ENCODE measurements at places on chromosomes 6 and 20. TPM values are rescaled to one million over a fixed set of nuclear protein-coding genes. Genes with fewer than 3 reads are reported as not detected.
A peak's percentile ranks its signal among the peaks of the same experiment; 100 is the strongest.

GRCh38 chr6:3392930-3393835 is 63.7 kb downstream of the SLC22A23 start:
- H3K36me3 ChIP-seq, result no peaks in the 10 kb centered on the region
- H3K27me3 ChIP-seq, result no peaks in the 10 kb centered on the region
- no peak overlapping the region for H3K4me3 ChIP-seq
- H3K27ac ChIP-seq, result no peak overlapping the region
- no peaks in the 10 kb centered on the region for H3K4me1 ChIP-seq
- no peak for DNase-seq

- no peaks in the 10 kb centered on the region for H3K36me3 ChIP-seq
- H3K4me3 ChIP-seq, result no peak overlapping the region
Observed at GRCh38 chr6:106731144-106731842, 101.9 kb downstream of the QRSL1 start.

The BEND6 gene
- total RNA-seq, result not detected

The NR2E1 gene
- not detected for total RNA-seq

DNA sequence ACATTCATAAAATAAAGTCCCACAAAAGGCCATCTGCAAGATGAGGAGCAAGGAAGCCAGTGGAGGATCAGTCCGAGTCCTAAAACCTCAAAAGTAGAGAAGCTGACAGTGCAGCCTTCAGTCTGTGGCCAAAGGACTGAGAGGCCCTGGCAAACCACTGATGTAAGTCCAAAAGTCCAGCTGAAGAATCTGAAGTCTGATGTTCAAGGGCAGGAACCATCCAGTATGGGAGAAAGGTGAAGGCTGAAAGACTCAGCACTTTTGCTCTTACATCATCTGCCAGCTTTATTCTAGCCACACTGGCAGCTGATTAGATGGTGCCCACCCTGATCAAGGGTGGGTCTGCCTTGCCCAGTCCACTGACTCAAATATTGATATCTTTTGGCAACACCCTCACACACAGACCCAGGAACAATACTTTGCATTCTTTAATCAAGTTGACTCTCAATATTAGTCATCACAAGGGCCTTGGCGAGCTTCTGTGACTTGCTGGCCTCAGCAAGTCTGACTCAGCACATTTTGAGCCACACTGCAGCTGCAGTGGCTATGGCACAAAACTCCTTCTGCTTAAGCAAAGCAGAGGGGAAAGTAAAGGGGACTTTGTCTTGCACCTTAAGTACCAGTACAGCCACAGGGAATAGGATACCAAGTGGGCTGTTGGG is 1370.3 kb upstream of the CITED2 start:
- DNase-seq, result no peak
- H3K36me3 ChIP-seq, result peaks cover 2% of the 10 kb centered on the region
- no peaks in the 10 kb centered on the region for H3K27me3 ChIP-seq
- no peaks in the 10 kb centered on the region for H3K4me1 ChIP-seq
- no peak overlapping the region for H3K27ac ChIP-seq

The B4GALT5 gene
- total RNA-seq, result 21.4 TPM

GRCh38 chr6:34243901-34244884 is 4.6 kb downstream of the SMIM29 start:
- peak; percentile 85 for DNase-seq
- H3K27me3 ChIP-seq, result no peaks in the 10 kb centered on the region
- peaks cover 61% of the 10 kb centered on the region for H3K36me3 ChIP-seq

- H3K27me3 ChIP-seq, result no peaks in the 10 kb centered on the region
- H3K27ac ChIP-seq, result no peak overlapping the region
- no peak overlapping the region for H3K4me3 ChIP-seq
- H3K36me3 ChIP-seq, result no peaks in the 10 kb centered on the region
- DNase-seq, result no peak
Observed at GRCh38 chr20:20446425-20447015, 78.6 kb downstream of the INSM1 start.

DNA sequence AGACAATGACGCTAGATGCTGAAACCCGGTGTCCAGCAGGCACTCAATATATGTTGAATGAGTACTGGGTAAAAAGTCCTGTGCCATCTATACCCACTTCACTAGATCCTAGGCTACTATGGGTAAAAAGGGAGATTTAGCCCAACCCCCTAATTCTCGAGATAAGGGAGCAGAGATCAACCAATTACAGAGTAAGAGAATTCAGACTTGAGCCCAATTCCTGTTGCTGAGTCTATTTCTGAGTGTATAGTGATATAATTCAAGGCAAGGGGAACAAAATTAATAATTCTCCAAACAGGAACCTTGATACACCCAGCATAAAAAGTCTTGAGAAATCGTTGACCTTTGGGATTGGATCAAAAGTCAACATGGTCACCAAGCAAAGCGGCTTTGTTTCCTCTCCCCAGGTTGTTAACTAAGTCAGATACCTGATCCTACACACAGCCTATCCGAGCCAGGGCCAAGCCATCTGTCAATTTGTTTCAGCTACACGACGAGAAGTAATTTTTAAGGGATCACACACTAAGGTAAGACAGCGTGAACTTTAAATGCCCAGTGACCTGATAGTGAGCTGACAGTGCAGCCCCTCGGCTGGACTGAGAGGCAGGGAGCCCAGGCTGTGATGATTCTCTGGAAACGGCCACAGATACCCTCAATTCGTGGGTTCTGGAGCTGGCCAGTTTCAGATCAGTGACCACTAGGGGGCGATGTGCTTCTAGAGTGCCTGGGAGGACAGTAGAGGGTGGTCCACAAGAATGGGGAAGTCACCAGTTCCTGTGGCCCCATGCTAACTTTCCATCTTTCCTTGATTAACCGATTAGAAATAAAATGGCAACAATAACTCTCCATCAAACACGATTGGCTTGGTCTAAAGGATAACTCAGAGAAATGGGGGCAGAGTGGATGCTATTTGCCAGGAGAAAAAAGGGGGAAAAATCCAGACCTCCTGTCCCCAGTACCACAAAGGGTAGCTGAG is 46.2 kb downstream of the SLC22A23 start:
- peaks cover 5% of the 10 kb centered on the region for H3K4me1 ChIP-seq
- H3K36me3 ChIP-seq, result no peaks in the 10 kb centered on the region
- DNase-seq, result peak; percentile 67
- H3K27me3 ChIP-seq, result no peaks in the 10 kb centered on the region

The OTOR gene
- total RNA-seq, result not detected

GRCh38 chr20:50310673-50311051 is 120.0 kb downstream of the CEBPB start:
- no peak overlapping the region for H3K4me3 ChIP-seq

DNA sequence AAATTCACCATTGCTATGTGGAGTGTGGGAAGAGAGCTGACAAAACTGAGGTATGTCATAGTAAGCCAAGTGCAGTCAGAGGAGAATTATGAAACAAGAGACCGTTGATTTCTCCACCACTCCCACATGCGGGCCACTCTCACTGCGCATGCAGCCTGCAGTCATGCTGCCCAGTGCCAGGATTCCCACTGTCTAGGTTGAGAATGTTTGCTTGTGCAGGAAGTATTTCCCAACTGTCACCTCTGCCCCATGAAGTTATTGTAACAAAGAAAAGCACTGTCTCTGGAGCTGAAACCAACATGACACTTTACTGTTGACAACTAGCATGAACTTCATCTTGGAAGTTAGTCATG is 18.7 kb upstream of the SFT2D1 start:
- H3K27ac ChIP-seq, result no peak overlapping the region
- peaks cover 11% of the 10 kb centered on the region for H3K36me3 ChIP-seq
- no peak overlapping the region for H3K4me3 ChIP-seq
- no peaks in the 10 kb centered on the region for H3K4me1 ChIP-seq
- H3K27me3 ChIP-seq, result peaks cover 14% of the 10 kb centered on the region

DNA sequence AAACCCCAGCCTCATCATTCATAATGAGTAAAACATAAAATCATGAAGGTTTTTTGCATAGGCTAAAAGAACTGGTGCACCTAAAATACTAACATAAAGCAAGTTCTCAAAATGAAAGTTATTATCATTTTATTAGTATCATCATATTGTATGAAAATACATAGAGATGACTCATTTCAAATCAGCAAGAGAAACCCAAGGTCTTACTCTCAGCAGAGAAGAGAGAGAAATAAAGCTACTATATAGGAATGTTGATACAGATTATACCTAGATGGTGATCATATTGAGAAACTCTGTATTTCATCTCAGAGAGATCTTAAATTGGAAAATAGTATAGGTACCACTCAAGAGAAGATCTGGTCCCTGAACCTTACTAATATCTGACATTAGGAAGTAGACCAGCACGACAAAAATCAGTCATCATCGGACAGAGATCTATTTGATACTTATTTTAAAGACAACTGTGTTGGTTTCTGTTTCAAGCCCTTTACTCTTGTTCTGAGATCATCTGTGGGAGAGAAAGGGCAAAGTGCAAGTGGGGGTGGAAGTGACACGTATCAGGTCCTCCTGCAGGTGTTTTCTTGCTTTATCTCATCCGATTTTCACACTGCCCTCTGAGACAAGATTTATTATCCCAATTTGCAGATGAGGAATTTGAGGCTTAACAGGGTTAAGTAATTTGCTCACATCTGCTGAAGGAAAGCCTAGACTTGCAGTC is 532.3 kb downstream of the MAFB start:
- H3K27ac ChIP-seq, result no peak overlapping the region
- no peaks in the 10 kb centered on the region for H3K4me1 ChIP-seq
- H3K36me3 ChIP-seq, result no peaks in the 10 kb centered on the region
- H3K27me3 ChIP-seq, result peaks cover 2% of the 10 kb centered on the region
